ENCODE measurements at places on chromosomes 1 and 21.

DNA sequence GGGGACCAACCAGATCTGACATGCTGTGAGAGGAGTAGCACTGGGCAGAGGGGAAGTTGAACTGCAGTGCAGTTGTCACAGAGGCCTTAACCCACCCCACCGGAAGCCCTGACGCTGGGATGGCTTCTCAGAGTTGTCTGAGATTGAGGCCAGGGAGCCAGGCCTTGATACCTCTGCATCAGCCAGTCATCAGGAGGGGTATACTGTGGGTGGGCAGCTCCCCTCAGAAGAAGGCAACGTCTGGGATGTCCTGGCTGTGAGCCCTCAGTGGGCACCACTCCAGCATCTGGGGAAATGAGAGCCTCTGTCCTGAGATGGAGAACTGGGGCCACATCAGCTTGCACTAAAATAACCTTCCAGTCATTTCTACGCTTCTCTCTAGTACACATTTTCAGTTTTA lies 47.9 kb upstream of the BCAR3 start:
- no peak overlapping the region for H3K27ac ChIP-seq
- no peaks in the 10 kb centered on the region for H3K36me3 ChIP-seq
- no peaks in the 10 kb centered on the region for H3K4me1 ChIP-seq
- H3K27me3 ChIP-seq: no peaks in the 10 kb centered on the region
- no peak overlapping the region for H3K4me3 ChIP-seq

- no peak for DNase-seq
- no peak overlapping the region for H3K27ac ChIP-seq
- no peaks in the 10 kb centered on the region for H3K27me3 ChIP-seq
- H3K36me3 ChIP-seq: no peaks in the 10 kb centered on the region
- H3K4me3 ChIP-seq: no peak overlapping the region
Measured at GRCh38 chr1:174243451-174244000, 84.2 kb downstream of the RABGAP1L start.

DNA sequence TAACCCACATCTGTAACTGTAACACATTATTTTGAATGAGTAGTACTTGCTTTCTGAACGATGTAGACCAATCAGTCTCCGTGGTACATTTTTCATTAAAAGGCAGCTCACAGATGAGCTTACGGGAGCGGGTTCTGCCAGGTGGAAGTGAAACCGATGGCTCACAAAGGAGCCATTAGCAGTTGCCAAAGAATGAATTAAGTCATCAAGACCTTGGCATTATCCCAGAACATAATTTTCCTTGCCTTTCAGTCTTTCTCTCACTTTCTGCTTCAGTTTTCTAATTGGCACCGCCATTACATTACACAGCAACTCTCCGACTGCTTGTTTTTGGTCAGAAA lies 33.5 kb upstream of the UTS2 start:
- H3K36me3 ChIP-seq: no peaks in the 10 kb centered on the region
- no peak overlapping the region for H3K27ac ChIP-seq
- H3K27me3 ChIP-seq: no peaks in the 10 kb centered on the region
- H3K4me3 ChIP-seq: no peak overlapping the region
- no peak for DNase-seq

- no peak for DNase-seq
- H3K4me1 ChIP-seq: no peaks in the 10 kb centered on the region
- no peak overlapping the region for H3K4me3 ChIP-seq
- H3K27me3 ChIP-seq: no peaks in the 10 kb centered on the region
Measured at GRCh38 chr1:155392898-155393411, 72.3 kb downstream of the RUSC1 start.

DNA sequence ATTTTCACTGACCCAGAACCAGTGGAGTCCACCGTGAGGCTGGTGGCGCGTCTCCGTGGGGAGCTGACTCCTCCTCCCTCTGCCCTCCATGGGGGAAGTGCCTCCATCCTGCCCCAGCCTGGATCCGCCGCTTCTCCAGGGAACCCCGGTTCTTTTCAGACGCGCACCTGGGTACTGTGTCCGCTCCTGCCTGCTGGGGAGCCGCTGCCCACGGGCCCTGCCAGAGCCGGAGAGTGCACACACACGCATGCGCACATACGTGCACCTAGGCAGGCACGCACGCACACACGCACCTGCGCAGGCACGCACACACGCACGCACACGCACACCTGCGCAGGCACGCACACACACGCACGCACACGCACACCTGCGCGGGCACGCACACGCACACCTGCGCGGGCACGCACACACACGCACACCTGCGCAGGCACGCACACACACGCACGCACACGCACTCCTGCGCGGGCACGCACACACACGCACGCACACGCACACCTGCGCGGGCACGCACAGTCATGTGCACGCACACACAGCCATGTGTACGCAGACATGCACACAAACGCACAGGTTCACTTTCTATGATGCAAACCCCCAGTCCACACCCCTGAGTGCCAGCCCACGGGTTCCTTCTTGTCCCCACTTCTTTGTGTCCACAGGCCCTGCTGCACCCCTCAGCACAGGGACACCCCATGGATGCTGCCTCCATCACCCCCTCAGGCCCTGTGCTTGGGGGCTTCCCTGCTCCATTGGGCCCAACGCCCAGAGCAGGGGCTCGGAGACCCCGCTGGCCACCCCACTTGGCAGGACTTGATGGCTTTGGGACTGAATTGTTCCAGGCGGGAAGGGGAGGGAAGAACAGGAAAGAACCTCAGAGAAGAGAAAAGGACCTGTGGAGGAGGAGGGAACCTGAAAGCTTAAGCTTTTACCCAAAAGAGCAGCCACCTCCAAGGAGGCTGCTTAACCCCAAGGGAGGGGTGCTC lies 42.7 kb downstream of the MORN1 start:
- H3K36me3 ChIP-seq: no peaks in the 10 kb centered on the region
- no peak for DNase-seq
- H3K4me1 ChIP-seq: no peaks in the 10 kb centered on the region
- no peak overlapping the region for H3K4me3 ChIP-seq
- H3K27ac ChIP-seq: no peak overlapping the region
- H3K27me3 ChIP-seq: no peaks in the 10 kb centered on the region

DNA sequence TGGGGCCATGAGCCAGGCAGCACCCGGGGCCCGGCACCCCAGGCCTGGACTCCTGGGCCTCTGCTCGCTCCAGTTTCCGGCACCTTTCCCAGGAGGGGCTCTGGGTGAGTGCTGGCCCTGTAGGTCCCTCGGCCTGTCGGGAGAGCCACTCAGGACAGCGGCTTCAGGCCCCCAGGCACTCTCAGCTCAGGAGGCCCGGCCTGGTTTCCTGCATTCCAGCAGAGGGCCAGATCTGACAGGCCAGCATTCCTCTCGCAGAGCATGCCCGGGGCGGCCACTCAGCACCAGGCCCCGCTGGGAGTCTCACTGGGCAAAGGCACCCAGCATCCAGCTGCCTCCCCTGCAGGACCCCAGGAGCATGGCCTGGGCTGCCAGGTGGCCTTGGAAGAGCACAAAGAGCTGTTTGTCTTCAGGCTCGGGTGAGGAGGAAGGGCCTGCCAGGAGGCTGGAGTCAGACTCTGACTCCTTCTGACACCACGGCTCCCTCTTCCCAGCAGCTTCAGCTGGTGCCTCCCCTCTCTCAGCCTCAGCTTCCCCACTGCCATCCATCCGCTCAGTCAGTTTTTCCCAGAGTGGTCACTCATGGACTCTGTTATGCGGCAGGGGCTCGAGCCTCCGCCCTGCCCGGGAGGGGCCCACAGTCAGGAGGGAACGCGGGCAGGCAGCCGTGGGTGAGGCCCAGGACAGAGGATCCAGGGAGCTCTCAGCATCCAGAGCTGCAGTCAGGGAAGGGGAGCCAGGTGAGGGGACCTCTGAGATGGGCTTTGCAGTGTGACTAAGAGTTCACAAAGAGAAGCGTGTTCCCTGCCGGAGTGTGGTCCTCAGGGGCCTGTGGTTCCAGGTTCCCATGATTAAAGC lies 51.7 kb downstream of the WNT9A start:
- H3K27ac ChIP-seq: no peak overlapping the region
- H3K4me3 ChIP-seq: no peak overlapping the region
- peak; percentile 48 for DNase-seq
- no peaks in the 10 kb centered on the region for H3K27me3 ChIP-seq
- H3K36me3 ChIP-seq: no peaks in the 10 kb centered on the region

- no peak overlapping the region for H3K4me3 ChIP-seq
- no peaks in the 10 kb centered on the region for H3K27me3 ChIP-seq
- no peaks in the 10 kb centered on the region for H3K36me3 ChIP-seq
- H3K27ac ChIP-seq: no peak overlapping the region
- no peak for DNase-seq
Measured at GRCh38 chr1:109784551-109785252, 21.0 kb upstream of the EPS8L3 start.

- H3K27me3 ChIP-seq: no peaks in the 10 kb centered on the region
- no peaks in the 10 kb centered on the region for H3K36me3 ChIP-seq
- H3K4me1 ChIP-seq: no peaks in the 10 kb centered on the region
Measured at GRCh38 chr1:67605209-67605780, 79.7 kb upstream of the GADD45A start.

- H3K36me3 ChIP-seq: no peaks in the 10 kb centered on the region
- no peaks in the 10 kb centered on the region for H3K27me3 ChIP-seq
- H3K4me3 ChIP-seq: no peak overlapping the region
- H3K27ac ChIP-seq: peak overlapping the region; percentile 70
Measured at GRCh38 chr1:160950657-160951056, 4.0 kb downstream of the ITLN2 start.

GRCh38 chr1:203148127-203148526 lies 20.6 kb downstream of the ADORA1 start:
- DNase-seq: no peak
- no peak overlapping the region for H3K4me3 ChIP-seq
- peaks cover 12% of the 10 kb centered on the region for H3K4me1 ChIP-seq
- H3K36me3 ChIP-seq: no peaks in the 10 kb centered on the region
- H3K27ac ChIP-seq: no peak overlapping the region

DNA sequence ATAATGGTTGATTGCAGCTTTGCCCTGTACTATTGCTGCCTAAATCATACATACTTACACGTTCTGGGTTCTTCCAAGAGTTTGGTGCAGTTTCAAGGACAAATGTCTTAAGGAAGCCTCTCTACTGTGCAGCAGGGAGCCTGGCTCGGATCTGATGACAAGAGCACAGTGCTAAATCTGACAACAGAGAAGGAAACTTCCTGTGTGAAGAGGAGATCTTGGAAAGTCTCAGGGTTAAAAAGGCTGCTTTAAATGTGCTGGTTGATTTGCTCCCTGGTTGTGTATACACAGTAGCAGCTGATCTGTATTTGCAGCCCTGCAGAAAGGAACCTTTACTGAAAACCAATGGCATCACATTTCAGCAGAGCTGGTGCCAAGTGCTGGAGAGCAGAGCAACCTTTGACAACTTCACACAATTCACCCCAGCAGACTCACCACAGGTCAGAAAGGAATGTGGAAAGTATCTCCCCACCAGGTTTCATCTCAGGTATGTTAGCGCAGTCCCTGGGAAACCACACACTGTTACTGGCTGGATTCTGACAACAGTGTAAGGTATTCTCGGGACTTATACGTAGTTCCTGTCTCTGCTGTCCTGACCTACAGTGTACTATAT lies 355.0 kb upstream of the ESRRG start:
- DNase-seq: no peak
- H3K4me3 ChIP-seq: no peak overlapping the region

DNA sequence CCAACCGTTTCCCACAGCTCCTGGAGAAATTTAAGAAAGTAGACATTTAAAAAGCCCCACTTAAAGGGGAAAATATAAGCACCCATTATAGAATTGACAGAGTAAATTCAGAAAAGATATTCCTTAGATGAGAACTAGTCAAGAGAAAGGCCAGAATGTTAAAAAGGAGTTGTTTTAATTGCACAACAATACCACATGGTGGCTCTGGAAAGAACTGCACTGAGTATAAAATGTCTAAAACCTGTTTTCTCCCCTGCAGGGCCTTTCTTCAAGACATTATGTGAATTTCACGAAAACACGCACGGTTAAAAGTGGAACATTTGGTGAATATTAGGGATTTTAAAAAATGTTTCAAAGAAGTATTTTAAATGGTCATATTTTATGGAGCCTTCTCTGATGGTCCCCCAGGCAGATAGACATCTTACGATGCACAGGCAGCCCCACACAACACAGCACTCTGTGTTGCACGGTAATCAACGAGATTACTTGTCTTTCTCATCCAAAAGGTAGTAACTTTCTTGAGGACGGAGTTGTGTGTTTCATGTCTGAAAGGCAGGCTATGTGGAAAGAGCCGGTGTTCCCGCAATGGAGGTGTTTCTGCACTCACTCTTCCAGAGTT lies 101.9 kb downstream of the PRRX1 start:
- H3K27ac ChIP-seq: no peak overlapping the region
- H3K36me3 ChIP-seq: no peaks in the 10 kb centered on the region
- no peak overlapping the region for H3K4me3 ChIP-seq
- H3K27me3 ChIP-seq: no peaks in the 10 kb centered on the region

DNA sequence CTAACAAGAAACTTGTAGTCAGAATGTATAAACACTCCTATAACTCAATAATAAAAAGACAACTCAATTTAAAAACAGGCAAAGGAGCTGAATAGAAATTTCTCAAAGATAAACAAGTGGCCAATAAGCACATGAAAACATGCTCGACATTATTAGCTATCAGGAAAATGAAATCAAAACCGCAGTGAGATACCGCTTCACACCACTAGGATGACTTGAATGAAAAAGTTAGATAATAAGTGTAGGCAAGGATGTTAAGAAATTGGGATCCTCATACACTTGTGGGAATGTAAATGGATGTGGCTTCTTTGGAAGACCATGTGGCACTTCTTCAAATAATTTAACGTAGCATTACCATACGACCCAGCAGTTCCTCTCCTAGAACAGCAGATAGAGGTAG lies 8.9 kb downstream of the RALGPS2 start:
- H3K36me3 ChIP-seq: no peaks in the 10 kb centered on the region
- H3K27ac ChIP-seq: no peak overlapping the region
- H3K4me1 ChIP-seq: no peaks in the 10 kb centered on the region
- H3K4me3 ChIP-seq: no peak overlapping the region
- H3K27me3 ChIP-seq: no peaks in the 10 kb centered on the region
- no peak for DNase-seq

- no peak for DNase-seq
- H3K27me3 ChIP-seq: no peaks in the 10 kb centered on the region
- H3K27ac ChIP-seq: no peak overlapping the region
- H3K4me1 ChIP-seq: peaks cover 7% of the 10 kb centered on the region
Measured at GRCh38 chr1:110235834-110236682, 25.9 kb downstream of the KCNC4 start.

GRCh38 chr1:9872430-9873165 lies 37.5 kb downstream of the CTNNBIP1 start:
- no peak overlapping the region for H3K27ac ChIP-seq
- no peaks in the 10 kb centered on the region for H3K4me1 ChIP-seq
- no peak overlapping the region for H3K4me3 ChIP-seq
- no peaks in the 10 kb centered on the region for H3K36me3 ChIP-seq
- no peaks in the 10 kb centered on the region for H3K27me3 ChIP-seq
- DNase-seq: no peak

DNA sequence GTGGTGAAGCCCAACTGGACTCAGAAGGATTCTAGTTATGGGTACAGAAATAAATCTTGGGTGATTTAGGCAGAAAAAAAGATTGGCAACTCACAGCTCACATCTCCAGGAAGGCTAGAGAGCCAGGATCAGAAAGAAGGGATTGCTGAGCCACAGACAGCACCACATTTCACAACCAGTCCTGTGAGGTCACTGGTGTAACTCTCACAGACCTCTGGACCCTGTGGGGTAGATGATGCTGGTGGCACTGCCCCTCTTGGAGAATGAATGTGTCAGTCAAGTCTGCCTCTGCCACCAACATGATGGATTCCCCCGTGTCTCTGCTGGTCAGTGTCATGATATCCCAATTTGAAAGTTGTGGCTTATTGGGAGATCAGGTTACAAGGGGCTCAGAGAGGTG lies 70.9 kb upstream of the HMCN1 start:
- H3K4me3 ChIP-seq: no peak overlapping the region
- H3K4me1 ChIP-seq: no peaks in the 10 kb centered on the region
- no peak overlapping the region for H3K27ac ChIP-seq
- DNase-seq: no peak
- no peaks in the 10 kb centered on the region for H3K27me3 ChIP-seq

GRCh38 chr1:37169743-37170275 lies 135.5 kb upstream of the GRIK3 start:
- H3K27me3 ChIP-seq: no peaks in the 10 kb centered on the region
- H3K27ac ChIP-seq: no peak overlapping the region
- no peaks in the 10 kb centered on the region for H3K4me1 ChIP-seq
- DNase-seq: no peak
- H3K36me3 ChIP-seq: no peaks in the 10 kb centered on the region

Data from Caco-2 (cell line).